ENCODE measurements at places on chromosomes 6 and 20.

DNA sequence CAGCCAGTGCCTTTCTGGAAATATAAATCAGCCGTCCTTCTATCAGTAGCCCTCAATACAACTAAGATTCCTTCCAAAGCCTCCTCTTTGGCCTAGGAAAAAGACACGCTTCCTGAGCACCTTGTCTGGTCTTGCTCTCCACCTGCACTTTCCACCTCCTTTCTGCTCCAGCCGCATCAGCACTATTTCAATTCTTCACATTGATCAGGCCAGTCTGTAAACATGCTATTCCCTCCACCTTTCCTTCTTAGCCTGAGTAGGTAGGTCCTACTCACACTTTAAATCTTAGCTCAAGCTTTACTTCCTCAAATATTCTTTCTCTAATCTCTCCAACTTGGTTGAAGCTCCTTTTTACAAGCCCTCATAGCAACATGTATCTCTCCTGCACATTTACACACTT lies 11.4 kb downstream of the RANBP9 start:
- DNase-seq, result no peak

DNA sequence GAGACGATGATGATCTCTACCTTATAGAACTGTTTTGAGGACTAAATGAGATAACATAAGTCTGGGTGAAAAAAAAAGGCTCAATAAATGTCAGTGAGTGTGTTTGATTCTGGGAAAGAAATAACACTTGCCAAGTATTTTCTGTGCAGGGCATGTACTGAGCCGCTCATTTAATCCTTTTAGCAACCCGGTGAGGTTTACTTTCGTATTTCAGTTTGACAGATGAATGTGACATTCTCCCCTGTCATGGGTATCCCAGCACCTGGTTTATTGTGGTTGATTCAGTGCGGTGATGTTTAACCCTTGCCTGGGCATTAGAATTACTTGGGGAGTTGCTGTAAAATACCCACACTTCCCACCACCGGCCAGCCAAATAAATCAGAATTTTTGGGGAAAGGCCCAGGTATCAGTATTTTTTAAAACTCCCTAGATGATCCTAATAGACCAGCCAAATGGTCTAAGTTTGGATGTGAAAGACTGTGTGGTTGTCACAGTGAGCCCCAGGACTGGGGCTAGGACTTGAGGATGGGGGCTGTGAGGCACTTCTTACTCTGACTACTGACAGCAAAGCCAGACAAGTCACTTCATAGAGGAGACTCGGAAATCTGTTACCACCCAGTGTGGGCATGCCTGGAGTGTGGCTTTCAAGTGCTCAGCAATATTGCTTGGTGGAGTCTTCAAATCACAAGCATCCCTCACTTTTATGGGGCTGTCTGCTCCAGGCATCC lies 100.2 kb upstream of the KCNG1 start:
- DNase-seq, result no peak

- no peak for DNase-seq
Measured at GRCh38 chr20:1536893-1537730, 20.4 kb downstream of the SIRPD start.

- DNase-seq, result no peak
Measured at GRCh38 chr20:32988008-32988407, 16.2 kb downstream of the SUN5 start.

- no peak for DNase-seq
Measured at GRCh38 chr6:3419624-3420272, 37.1 kb downstream of the SLC22A23 start.

DNA sequence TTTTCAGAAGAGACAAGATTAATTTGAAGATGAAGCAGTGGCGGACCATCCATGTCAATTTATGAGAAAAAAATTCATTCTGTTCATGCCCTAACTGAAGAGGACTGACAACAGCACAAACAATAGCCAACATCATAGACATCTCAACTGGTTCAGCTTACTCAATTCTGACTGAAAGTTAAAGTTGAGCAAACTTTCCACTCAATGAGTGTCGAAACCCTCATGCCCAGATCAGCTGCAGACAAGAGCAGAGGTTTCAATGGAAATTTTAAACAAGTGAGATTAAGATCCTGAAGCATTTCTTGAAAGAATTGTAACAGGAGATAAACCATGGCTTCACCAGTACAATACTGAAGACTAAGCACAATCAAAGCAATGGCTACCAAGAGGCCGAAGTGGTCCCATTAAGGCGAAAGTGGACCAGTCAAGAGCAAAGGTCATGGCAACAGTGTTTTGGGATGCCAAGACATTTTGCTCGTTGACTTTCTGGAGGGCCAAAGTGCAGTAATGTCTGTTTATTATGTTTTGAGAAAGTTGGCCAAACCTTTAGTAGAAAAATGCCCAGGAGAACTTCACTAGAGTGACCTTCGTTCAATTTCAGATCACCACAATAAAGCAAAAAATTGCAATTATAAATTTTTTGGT lies 6.1 kb upstream of the SFT2D1 start:
- DNase-seq, result no peak

- DNase-seq, result peak; percentile 65
Measured at GRCh38 chr6:3518356-3519190, 61.7 kb upstream of the SLC22A23 start.

DNA sequence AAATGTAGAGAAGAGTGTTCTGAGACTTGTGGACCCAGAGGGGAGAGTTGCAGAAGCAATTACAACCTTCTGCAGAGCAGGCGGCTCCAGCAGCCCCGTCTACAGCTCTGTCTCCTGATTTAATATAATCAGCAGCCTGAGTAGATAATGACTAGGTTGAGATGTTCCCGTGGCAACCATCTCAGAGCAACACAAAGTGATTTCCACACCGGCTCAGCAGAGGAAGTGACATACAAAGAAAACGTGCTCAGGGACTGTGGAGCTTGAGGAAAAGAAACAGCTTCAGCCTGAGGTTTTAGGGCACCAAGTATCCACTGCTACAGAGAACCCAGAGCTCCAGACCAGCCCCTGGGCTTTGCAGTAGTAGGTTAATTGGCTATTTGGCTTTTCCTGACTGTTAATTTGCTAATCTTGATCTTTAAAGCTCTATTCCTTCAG lies 136.4 kb downstream of the MTFR2 start:
- DNase-seq, result no peak

GRCh38 chr20:64053841-64054661 lies 4.6 kb upstream of the SOX18 start:
- DNase-seq, result no peak

DNA sequence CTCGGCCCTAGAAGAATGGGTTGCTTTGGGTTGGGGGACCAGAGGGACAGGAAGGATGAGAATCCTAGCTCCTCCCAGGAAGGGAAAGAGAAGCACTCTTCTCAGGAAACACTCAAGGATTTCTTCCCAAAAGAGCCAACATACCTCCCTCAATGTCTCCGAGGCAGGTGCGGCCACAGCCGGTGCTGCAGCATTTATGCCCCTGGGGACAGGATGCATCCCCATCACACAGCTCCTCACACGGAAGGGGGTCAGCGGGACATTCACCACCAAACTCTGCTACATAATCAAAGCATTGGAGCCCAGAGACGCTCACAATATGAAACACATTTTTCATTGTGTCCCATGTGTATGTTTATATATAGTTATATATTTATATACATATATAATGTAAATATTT lies 14.8 kb downstream of the WFDC3 start:
- DNase-seq, result no peak

GRCh38 chr20:35768731-35769664 lies 2.8 kb upstream of the PHF20 start:
- DNase-seq, result peak; percentile 92

GRCh38 chr6:71048320-71049164 lies 91.7 kb upstream of the B3GAT2 start:
- no peak for DNase-seq

DNA sequence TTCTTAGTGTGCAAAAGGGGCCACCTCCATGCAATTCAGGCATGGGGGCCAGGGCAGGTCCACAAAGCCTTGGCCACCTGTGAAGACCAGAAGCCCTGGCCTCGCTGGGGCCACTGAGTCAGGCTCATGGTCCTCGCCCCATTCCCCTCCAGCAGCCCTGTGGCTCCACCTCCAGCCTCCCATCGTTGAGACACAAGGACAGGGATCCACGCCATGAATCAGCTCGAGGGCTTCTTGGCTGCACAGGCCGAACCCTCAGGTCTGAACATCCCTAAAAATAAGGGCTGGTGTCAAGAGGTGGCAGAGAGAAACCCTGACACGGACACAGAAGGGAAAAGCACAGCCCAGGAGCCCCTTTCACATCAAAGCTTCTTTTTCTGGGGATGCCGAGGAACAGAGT lies 68.6 kb upstream of the QKI start:
- DNase-seq, result no peak

- no peak for DNase-seq
Measured at GRCh38 chr6:166420351-166420750, 37.6 kb upstream of the MPC1 start.

DNA sequence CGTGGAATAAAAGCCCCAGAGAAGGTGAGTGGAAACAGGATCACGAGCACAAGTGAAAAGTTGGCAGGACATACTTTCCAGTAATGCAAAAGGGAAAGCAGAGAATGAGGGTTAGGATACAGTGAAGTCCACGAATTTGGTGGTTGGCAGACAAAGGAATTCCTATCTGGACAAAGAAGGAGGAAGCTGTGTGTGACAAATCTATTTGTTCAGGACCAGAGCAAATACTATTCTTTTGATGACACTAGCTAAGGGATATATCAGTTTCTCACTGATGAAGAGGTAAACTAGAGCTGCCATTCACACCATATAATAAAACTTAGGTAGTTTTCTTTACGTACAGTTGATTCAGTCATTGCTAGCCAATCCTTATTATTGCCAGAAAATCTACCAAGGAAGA lies 156.8 kb upstream of the GRIK2 start:
- DNase-seq, result no peak
